ENCODE measurements at places on chromosomes 2 and 18. TPM values are rescaled to one million over a fixed set of nuclear protein-coding genes. Genes with fewer than 3 reads are reported as not detected.

GAREM2 gene
- total RNA-seq, result 2.7 TPM

ANKRD30B gene
- not detected for total RNA-seq

CPO gene
- 1.1 TPM for total RNA-seq

CFAP221 gene
- total RNA-seq, result 0.86 TPM

IL36B gene
- total RNA-seq, result not detected

ADCYAP1 gene
- 0.22 TPM for total RNA-seq

UGT1A4 gene
- 0.36 TPM for total RNA-seq

CNDP1 gene
- total RNA-seq, result 0.15 TPM

- H3K27me3 ChIP-seq, result no peaks in the 10 kb centered on the region
- no peak overlapping the region for H3K27ac ChIP-seq
- no peak overlapping the region for H3K4me3 ChIP-seq
- H3K36me3 ChIP-seq, result no peaks in the 10 kb centered on the region
- DNase-seq, result no peak
These were observed 93.9 kb downstream of the SH3RF3 start for GRCh38 chr2:109222825-109223471.

DNA sequence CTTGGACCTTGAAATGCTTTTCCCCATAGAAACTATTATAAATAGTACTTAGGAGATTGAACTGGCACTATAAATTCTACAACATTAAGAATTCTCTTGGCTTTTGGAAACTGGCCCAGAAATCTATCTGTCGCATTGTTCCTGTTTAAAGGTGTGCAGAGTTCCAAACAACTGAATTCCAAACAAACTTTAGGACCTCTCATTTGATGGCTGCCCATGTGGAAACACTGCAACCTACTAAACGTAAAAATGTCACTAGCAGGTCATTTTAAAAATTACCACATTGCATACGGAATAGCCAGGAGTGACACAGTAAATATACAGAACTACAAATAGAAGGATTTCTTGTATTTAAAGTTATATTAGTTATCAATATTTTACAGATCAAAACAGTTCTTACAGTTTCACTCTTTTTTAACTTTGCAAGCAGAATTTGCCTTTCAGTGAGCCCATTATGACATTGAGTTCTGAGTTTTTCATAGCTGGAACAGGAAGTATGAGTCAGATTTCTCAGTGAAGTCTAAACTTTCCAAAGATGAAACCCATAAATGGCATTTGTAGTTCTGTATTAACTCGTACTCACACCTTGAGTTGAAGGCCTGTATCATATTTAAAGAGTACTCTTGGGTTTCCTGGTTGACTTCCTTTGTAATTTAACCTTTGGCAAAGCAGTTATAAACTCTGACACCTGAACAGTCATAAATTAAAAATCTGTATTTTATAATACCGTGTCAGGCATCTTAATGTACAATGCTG, 142.3 kb upstream of the BOD1L2 start:
- DNase-seq, result no peak
- H3K4me3 ChIP-seq, result no peak overlapping the region
- no peaks in the 10 kb centered on the region for H3K27me3 ChIP-seq
- no peaks in the 10 kb centered on the region for H3K36me3 ChIP-seq
- H3K4me1 ChIP-seq, result no peaks in the 10 kb centered on the region

GRCh38 chr18:32867936-32868335, 95.1 kb upstream of the KLHL14 start:
- no peaks in the 10 kb centered on the region for H3K4me1 ChIP-seq
- H3K27ac ChIP-seq, result no peak overlapping the region
- H3K4me3 ChIP-seq, result no peak overlapping the region

DNA sequence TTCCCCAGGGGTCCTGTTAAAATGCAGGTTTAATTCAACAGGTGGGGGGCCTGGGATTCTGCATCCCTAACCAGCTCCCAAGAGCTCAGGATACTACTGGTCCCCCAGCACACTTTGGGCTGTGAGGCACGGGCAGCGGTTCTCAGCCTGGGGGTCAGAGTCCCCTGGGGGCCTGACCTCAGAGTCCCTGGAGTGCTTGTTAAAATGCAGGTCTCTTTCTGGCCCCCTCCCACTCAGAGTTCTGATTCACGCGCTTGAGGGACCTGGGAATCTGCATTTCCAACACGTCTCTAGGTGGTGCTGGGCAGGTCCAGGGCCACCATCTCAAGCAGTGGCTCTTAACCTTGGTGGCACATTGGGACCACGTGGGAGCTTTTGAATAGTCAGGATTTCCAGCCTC, 2.8 kb upstream of the OTOS start:
- no peak overlapping the region for H3K4me3 ChIP-seq
- H3K27me3 ChIP-seq, result no peaks in the 10 kb centered on the region
- no peak overlapping the region for H3K27ac ChIP-seq
- H3K4me1 ChIP-seq, result peaks cover 2% of the 10 kb centered on the region

GRCh38 chr18:53191634-53192033, 851.6 kb downstream of the DCC start:
- H3K4me1 ChIP-seq, result no peaks in the 10 kb centered on the region
- H3K27me3 ChIP-seq, result no peaks in the 10 kb centered on the region
- DNase-seq, result no peak
- no peaks in the 10 kb centered on the region for H3K36me3 ChIP-seq

DNA sequence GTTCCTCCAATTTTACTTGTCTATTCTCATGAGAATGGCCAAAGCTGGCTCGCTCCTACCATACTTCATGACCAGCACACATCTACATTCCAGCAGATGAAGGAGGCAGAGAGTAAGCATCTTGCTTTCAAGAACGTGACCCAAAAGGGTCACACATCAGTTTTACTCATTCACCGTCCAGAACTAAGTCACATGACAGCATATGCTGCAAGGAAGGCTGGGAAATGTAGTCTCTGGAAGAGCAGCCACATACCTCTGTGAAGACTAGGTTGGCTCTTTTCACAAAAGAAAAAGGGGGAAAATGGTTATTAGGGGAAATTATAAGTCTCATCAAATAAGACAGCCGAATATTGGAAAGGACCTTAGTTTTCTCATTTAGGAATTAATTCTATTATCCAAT, 835.3 kb downstream of the EPHA4 start:
- H3K27me3 ChIP-seq, result no peaks in the 10 kb centered on the region
- no peak overlapping the region for H3K27ac ChIP-seq
- H3K36me3 ChIP-seq, result no peaks in the 10 kb centered on the region
- H3K4me3 ChIP-seq, result no peak overlapping the region
- DNase-seq, result no peak

DNA sequence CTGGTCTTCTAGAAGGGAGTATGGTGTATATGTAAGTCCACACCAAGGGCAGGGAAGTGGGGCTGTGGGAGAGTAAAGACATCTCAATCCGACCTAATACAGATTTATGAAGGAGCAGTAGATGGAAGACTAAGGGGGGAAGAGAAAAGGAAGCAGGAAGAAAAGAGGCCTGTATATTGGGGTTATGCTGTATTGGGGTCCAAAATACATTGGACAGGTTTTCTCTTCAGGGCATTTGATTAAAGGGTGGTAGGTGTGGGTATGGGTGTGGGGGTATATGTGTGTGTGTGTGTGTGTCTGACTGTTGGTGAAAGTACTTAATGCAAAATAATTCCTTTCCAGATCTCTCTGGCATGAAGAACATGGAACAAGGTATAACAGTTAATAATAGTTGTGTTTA, 33.6 kb upstream of the SCYGR2 start:
- no peaks in the 10 kb centered on the region for H3K36me3 ChIP-seq
- H3K4me3 ChIP-seq, result no peak overlapping the region
- no peaks in the 10 kb centered on the region for H3K27me3 ChIP-seq
- no peaks in the 10 kb centered on the region for H3K4me1 ChIP-seq
- no peak for DNase-seq
- no peak overlapping the region for H3K27ac ChIP-seq

- DNase-seq, result no peak
- no peaks in the 10 kb centered on the region for H3K36me3 ChIP-seq
- H3K4me3 ChIP-seq, result no peak overlapping the region
- H3K4me1 ChIP-seq, result no peaks in the 10 kb centered on the region
These were observed 32.2 kb downstream of the PLEKHA3 start for GRCh38 chr2:178512484-178512883.

GRCh38 chr2:183541766-183542165, 417.5 kb downstream of the NUP35 start:
- H3K4me1 ChIP-seq, result no peaks in the 10 kb centered on the region
- no peak overlapping the region for H3K4me3 ChIP-seq
- no peaks in the 10 kb centered on the region for H3K36me3 ChIP-seq
- H3K27ac ChIP-seq, result no peak overlapping the region
- no peak for DNase-seq
- no peaks in the 10 kb centered on the region for H3K27me3 ChIP-seq

DNA sequence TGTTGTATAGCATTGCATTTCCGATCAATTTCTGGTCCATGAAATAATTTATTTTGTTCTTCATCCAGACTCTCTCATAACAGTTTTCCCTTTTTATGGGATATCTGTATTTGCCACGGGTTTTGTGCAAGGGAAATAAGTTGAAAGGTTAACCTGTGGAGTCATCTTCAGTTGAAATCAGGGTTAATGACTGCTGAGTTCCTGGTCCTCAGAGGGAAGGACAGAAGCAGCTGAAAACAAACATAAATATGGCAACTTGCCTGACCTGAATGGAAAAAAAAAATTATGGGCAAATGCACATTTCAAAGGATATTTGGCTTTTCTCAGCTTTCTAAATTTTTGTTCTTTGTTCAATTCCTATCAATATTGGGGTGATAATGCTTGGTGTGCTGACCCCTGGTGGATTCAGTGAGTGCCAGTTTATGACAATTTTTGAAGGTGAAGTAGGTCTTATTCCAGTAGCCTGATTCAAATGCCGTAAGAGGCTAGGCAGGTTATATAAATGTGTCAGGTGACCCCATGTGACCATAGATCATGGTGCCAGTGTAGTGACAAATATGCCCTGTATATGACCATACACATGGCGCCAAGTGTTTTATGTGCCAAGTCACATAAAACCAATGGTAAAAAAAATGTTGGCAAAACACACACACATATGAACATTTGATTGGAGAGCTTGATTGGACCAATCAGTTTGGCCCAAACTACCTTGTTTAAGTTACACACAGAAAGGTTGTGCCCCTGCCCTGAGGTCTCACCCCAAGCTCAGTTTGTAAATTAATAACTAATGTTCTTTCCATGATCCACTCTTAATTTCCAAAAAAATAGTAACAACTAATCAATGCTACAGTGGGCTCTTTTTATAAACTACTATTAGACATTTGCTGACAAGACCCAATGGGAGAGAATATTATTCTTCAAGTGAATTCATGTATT, 47.6 kb upstream of the FAM124B start:
- no peaks in the 10 kb centered on the region for H3K27me3 ChIP-seq
- no peaks in the 10 kb centered on the region for H3K4me1 ChIP-seq
- no peaks in the 10 kb centered on the region for H3K36me3 ChIP-seq
- no peak overlapping the region for H3K4me3 ChIP-seq
- H3K27ac ChIP-seq, result no peak overlapping the region
- no peak for DNase-seq

DNA sequence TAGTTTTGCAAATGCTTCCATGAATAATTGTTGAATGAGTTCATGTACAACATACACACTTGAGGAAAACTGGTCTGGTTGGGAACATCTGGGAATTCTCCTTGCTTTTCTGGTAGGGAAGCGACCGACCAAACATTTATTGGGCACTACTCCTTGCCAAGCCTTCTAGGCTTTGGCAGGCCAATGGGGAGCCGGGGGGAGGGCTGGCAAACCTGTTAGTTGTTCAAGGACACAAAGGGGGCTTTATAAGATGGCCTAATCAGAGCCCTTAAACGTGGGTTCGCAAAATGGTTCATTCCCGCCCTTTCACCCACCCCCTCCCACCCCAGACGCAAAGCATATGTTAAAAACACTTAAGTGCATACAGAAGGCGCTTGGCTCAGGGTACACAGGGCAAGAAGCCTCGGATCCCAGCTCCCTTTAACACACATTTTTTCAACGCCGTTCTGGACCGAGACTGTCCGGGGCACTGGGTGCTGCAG, 844 bp upstream of the VSNL1 start:
- H3K36me3 ChIP-seq, result no peaks in the 10 kb centered on the region
- no peaks in the 10 kb centered on the region for H3K27me3 ChIP-seq
- peak overlapping the region; percentile 30 for H3K27ac ChIP-seq
- H3K4me3 ChIP-seq, result peak overlapping the region; percentile 56
- no peaks in the 10 kb centered on the region for H3K4me1 ChIP-seq

GRCh38 chr2:106232638-106233349, 38.7 kb upstream of the UXS1 start:
- H3K36me3 ChIP-seq, result no peaks in the 10 kb centered on the region
- no peak overlapping the region for H3K27ac ChIP-seq

GRCh38 chr18:54607213-54608027, 16.4 kb downstream of the DYNAP start:
- no peak overlapping the region for H3K4me3 ChIP-seq
- no peaks in the 10 kb centered on the region for H3K36me3 ChIP-seq
- DNase-seq, result no peak
- no peak overlapping the region for H3K27ac ChIP-seq

DNA sequence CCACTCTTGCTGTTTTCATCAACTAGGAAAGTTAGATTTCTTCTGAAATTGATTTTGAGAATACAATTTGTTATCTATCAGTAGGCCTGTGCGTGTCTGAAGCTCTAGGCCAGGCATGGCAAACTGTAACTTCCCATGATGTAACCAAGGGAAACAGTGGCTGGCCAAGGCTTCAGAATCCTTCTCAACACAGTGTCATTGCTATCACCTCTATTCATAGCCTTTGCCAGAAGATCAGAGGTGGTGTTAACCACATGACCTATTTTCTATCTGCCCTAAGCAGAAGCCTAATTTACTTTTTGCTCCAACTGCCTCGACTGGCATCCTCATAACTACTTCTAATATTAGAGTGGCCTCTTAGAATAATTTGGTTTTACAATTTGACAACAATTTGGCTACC, 2.5 kb downstream of the ITGB6 start:
- H3K4me3 ChIP-seq, result no peak overlapping the region
- no peaks in the 10 kb centered on the region for H3K4me1 ChIP-seq
- H3K27me3 ChIP-seq, result no peaks in the 10 kb centered on the region
- DNase-seq, result no peak
- no peaks in the 10 kb centered on the region for H3K36me3 ChIP-seq

- no peaks in the 10 kb centered on the region for H3K4me1 ChIP-seq
- H3K27me3 ChIP-seq, result no peaks in the 10 kb centered on the region
- DNase-seq, result no peak
- no peak overlapping the region for H3K4me3 ChIP-seq
These were observed 256.3 kb downstream of the SRBD1 start for GRCh38 chr2:45354776-45355175.

GRCh38 chr2:112604952-112605351, 20.5 kb downstream of the CHCHD5 start:
- DNase-seq, result no peak
- H3K27me3 ChIP-seq, result no peaks in the 10 kb centered on the region
- H3K27ac ChIP-seq, result no peak overlapping the region
- H3K4me3 ChIP-seq, result no peak overlapping the region
- H3K36me3 ChIP-seq, result no peaks in the 10 kb centered on the region
- peaks cover 1% of the 10 kb centered on the region for H3K4me1 ChIP-seq

- no peak overlapping the region for H3K27ac ChIP-seq
- H3K27me3 ChIP-seq, result no peaks in the 10 kb centered on the region
- DNase-seq, result no peak
- peaks cover 10% of the 10 kb centered on the region for H3K4me1 ChIP-seq
These were observed 38.5 kb upstream of the B3GNT7 start for GRCh38 chr2:231357048-231357447.

GRCh38 chr18:44156126-44156525, 524.6 kb upstream of the SETBP1 start:
- H3K27me3 ChIP-seq, result no peaks in the 10 kb centered on the region
- H3K27ac ChIP-seq, result no peak overlapping the region
- H3K36me3 ChIP-seq, result no peaks in the 10 kb centered on the region
- no peaks in the 10 kb centered on the region for H3K4me1 ChIP-seq

GRCh38 chr2:147649286-147649685, 195.5 kb upstream of the ACVR2A start:
- H3K36me3 ChIP-seq, result no peaks in the 10 kb centered on the region
- no peaks in the 10 kb centered on the region for H3K4me1 ChIP-seq
- no peak overlapping the region for H3K27ac ChIP-seq

GRCh38 chr2:7513834-7514233, 596.6 kb downstream of the RNF144A start:
- no peak overlapping the region for H3K27ac ChIP-seq
- no peaks in the 10 kb centered on the region for H3K4me1 ChIP-seq
